Fibroblast of mammary gland (primary cell): ENCODE measurements at places on chromosomes 5 and 9.
A peak's percentile ranks its signal among the peaks of the same experiment; 100 is the strongest.

GRCh38 chr5:9498541-9499497 is 47.1 kb downstream of the SEMA5A start:
- peak; percentile 42 for DNase-seq

GRCh38 chr5:158914008-158915000 is 185.4 kb downstream of the EBF1 start:
- no peak for DNase-seq

GRCh38 chr9:17130291-17130690 is 4.5 kb upstream of the CNTLN start:
- no peak for DNase-seq

- DNase-seq: no peak
Observed at GRCh38 chr9:129990269-129991010, 52.5 kb downstream of the FNBP1 start.

- DNase-seq: no peak
Observed at GRCh38 chr5:81239613-81240012, 6.5 kb downstream of the CKMT2 start.

DNA sequence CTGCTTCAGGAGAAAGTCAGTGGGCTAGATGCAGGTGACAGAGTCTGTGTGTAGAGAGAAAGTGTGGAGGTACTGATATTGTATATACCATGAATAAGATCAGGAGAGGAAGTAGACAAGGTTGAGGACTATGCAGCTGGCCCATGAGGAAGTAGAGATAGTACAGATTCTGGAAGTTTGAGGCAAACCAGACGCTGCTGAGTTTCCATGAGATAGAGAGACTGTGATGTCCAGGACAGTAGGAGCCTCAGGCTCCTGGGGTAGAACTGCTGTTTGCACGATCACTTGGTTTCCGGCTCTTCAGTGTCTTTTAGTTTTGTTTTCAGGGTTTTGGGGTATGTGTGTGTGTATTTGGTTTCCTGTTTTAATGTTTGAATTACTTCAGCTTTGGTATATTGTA is 13.6 kb downstream of the OTULINL start:
- DNase-seq: no peak

DNA sequence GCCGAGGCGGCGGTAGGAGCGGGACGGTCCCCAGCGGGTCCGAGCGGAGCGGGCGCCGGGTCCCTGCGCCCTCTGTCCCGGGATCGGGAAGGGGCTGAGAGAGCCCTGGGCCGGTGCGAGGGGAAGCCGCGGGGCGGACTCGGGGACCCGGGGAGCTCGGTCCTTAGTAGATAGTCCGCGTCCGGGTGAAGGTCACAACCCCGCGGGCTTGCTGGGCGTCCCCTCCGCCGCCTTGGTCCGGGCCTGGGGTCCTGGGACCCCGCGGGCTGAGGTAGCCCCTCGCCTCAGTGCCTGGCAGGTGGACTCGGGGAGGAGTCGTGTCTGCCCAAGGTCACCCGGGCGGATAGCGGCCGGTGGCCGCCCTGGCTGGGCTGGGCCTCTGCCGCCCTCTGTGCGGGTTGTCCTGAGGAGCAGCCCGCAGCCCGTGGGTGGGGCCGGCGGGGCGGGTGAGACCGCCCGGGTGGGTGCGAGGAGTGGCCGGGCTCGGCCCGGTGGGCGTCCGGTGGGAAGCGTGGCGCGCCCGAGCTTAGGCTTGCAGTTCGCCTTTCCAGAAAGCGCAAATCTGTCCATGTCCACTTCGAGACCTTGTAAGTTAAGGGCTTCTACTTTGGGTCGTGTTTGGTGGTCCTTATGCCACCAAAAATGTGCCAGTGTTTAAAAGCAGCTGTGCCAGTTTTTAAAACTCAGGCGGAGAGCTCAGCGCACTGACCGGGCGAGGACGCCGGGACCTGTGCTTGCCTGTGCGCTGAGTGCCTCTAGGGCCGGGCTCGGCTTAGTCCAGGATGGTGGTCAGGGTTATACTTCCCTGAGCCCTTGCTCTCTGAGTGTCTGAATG is 554 bp downstream of the SDHA start:
- DNase-seq: no peak

DNA sequence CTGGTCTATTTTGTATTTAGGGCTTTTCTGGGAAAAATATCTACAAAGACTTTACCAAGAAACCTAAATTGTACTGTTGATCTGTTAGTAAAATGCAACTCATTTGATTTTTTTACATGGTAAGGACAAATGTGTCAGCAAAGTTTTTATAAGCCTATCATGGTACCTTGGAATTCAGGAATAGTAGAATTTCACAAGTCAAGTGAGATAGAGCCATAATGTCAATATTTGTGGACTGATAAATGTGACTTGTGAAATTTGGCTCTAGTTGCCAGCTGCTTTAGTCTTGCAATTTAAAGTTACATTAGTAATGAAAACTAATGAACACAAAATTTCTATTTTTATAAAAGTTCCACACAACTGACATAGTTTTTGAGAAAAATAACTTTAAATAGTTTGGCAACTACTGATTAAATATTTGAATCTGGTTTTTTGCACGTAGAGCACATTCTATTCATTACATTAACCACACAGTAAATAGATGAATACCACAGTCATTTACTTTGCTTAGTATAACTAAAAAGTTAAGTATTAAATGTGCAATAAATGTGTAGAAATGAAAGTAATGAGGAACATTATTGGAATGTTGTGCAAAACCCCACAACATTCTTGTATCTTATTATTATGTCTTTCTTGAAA is 41.2 kb upstream of the RIOK2 start:
- peak; percentile 17 for DNase-seq

DNA sequence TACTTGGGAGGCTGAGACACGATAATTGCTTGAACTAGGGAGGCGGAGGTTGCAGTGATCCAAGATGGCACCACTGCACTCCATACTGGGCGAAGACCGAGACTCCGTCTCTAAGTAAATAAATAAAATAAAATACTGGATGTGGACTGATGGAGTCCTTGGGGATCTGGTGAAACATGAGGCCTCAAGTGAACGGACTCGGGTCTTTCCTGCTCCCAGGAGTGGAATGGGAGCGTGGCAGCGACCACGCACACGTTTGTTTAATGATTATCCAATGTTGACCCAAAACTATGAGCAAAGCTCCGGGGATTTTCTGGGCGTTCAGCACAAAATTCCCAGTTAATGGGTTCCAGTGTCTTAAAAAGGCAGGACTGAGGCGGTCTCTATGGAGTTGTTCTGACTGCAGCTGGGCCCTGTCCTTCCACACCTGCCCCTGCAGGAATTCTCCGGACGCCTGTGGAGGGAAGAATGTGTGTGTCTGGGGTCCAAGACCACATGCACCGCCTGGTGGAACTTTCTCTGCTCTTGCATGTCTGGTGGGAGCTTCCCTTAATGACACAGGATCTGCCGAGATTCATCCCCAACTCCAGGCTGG is 26.6 kb downstream of the NEK6 start:
- DNase-seq: peak; percentile 43

- DNase-seq: no peak
Observed at GRCh38 chr9:134381671-134382516, 55.6 kb downstream of the RXRA start.

GRCh38 chr9:5650356-5651105 is 21.6 kb downstream of the RIC1 start:
- no peak for DNase-seq

DNA sequence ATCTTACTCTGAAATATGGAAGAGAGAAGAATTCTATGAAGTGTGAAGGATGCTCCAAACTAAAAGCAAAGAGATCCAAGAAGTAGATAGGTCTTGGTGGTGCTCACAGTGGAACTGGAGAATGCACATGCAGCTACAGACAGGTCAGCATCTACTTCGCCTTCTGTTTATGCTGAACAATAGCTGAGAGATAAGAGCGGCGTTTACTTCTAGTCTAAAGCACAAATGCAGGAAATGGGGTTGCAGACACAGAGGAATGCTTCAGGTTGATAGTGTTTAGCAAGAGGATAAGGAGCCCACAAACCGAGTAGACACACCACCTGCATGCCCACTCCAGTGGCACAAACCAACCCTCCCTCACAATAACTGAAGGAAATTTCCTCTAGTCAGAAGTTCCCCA is 180.0 kb upstream of the RGMB start:
- no peak for DNase-seq

DNA sequence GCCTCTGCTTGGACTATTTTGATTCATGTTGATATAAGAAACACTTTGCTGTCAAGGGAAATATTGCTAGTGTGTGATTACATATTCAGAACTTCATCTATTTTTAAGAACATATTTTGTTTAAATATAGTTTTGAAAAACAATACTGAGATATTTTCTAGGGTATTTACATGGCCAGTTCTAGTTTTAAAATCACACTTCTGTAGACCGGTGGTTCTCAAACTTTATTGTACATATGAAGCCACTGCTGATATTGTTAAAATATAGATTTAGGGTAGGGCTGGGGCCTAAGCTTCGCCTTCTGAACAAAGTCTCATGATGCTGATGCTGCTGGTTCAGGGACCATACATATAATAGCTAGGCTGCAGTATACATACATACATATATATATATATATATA is 1000.0 kb downstream of the PTPRD start:
- no peak for DNase-seq

DNA sequence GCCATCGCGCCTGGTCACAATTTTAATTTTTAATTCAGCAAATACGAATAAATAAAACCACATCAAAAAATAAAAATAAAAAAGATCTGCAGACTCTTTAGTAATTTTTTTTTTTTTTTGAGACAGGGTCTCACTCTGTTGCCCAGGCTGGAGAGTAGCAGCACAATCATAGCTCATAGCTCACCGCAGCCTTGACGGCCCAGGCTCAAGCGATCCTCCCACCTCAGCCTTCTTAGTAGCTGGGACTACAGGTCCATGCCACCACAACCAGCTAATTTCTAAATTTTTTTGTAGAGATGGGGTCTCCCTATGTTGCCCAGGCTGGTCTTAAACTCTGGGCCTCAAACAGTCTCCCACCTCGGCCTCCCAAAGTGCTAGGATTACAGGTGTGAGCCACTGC is 14.2 kb downstream of the NANS start:
- no peak for DNase-seq

DNA sequence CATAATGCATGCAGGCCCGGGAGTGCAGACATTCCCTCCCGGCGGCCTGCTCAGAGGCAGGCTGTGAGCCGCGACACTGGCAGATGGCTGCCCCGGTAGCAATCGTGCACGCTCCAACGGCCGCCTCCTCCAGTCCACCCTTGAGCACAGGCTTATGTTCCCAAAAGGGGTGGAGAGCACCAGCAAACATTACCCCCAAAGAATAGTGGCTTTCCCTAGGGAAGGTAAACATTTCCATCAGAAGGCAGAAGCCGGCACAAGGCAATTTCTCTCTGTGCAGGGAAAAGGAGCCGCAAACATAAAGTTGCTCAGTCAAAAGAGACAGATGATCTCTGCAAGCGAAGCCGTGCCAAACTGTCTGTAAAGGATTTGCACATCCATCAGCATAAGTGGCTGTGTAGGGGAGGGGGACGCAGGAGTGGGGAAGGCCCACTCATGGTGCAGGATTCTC is 92.5 kb downstream of the SIL1 start:
- DNase-seq: no peak

DNA sequence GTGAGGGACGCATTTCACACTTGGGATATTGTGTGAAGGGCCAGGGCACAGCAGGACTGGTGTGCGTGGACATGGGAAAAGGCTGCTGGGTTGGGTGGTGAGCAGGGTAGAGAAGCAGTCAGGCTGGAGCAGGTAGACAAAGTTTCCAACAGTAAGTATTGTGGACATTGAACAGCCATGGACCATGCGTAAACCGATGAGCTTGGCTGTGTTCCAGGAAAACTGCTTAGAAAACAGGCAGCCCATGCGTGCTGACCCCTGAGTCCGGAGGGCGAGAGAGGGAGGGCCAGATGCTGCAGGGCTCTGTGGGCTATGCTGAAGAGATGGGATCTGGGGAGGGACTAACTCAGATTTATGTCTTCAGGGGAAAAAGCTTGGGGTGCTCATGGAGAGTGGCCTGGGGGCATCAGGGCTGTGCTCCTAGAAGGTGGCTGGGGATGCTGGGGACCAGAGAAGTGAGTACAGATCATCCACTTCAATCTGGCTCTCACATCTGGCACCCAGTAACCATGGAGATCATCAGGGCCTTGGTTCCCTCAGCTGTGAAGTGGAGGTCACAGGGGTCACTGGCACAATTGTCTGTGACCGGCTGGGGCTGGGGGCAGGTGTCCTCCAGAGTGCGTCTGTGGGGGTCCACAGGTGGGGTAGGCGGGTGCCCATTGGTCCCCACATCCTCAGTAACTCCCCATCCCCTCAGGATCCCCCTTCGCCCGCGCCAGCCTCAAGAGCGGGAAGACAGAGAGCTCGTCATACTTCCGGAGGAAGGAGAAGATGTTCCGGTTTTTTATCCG is 93.3 kb downstream of the CACNA1B start:
- DNase-seq: no peak

- DNase-seq: no peak
Observed at GRCh38 chr5:17192191-17192590, 25.2 kb upstream of the BASP1 start.

DNA sequence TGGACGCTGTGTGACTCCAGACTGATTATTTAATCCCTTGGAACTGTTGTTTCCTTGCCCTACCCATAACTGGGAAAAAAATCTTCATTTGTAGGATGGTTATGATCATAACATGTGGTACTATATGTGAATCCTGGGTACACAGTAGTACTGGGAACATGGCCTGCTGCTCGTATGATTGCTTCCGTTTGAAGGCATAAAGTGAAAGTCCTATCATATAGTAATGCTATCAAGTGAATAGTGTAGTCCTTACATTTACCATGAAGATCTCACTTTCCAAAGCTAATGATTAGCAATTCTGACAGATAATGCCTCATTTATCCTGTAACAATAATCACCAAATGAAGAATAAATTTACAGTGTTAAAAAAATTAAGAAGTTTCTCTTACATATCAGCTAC is 53.2 kb downstream of the MEF2C start:
- no peak for DNase-seq

DNA sequence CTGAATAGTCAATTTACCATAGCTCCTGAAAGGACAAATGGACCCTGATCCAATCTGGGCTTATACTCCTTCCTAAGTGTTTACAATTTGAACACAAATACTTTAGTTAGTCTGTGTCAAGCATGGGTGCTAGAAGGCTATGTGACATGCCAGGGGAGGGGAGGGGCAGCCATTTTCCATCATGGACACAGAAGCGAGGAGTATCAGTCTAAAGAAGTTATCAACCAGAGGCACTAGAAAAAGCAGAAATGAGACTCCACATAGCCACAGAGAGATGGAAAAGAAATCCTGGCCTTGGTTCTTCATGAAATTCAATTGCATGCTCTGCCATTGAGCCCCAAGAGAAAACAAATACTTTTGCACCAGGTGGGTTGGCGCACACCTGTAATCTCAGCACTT is 61.8 kb downstream of the NR6A1 start:
- DNase-seq: no peak

- DNase-seq: peak; percentile 61
Observed at GRCh38 chr5:175796536-175797499, 74.6 kb upstream of the CPLX2 start.

GRCh38 chr5:123721675-123722276 is 209.8 kb downstream of the CSNK1G3 start:
- peak; percentile 24 for DNase-seq

DNA sequence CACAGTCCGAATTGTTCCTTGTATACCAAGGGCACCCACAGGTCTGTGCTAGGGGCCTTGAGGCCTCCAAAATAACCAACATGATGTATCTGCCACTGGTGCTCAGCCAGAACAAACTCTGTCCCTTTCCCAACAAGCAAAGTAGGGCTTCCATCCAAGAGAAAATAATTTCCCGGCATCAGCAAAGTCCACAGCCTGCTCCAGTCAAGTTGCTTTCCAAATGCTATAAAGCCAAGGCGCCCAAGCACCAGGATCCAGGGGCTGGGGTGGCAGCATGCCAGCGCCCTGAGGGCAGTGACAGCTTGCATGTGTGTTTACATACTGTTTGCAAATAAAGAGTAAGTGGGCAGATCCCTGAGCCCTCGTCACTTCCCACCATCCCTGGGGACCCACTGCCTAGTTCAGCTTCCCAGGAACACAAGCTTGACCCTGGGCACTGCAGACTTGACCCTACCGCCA is 155.9 kb downstream of the ERCC6L2 start:
- no peak for DNase-seq
